ENCODE measurements at places on chromosomes 3 and 15.
A peak's percentile ranks its signal among the peaks of the same experiment; 100 is the strongest.

DNA sequence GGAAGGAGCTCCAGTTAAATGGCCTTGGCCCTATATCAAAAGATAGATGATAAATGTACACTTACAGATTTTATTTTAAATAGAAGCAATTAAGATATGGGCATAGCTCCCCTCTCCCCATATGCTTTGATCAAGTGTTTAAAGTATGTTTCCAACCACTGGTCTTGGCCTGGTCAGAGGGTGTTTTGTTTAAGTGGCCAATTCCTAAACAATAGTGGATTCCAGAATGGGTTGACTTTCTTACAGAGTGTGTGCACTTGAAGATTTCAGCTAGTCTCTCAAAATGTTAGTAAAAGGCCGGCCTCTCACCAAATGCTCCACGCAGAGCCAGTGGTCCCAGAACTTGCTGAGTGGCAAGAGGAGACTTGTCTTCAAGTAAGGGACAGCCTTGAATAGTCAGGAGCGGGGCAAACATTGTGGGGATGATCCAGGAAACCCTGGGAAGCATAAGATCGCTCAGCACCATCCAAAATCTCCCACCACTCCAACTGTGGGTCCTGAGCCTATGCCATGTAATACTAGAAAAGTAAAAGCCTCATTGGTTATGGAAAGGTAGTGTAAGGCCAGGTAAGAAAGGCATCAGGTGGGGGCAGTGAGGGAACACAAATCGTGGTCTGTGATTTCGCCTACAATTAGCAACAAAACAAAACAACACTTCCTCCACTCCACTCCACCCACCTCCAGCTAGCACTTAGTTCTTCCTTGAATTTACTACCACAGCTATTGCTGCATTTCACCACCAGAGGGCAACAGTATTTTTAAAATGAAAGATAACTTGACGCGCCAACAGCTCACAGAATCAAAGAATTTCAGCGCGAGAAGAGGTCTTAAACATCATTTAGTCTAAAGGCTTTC, 4.8 kb downstream of the RARRES1 start:
- DNase-seq, result peak; percentile 14

GRCh38 chr15:70955151-70955550, 62.5 kb downstream of the LRRC49 start:
- no peak for DNase-seq

DNA sequence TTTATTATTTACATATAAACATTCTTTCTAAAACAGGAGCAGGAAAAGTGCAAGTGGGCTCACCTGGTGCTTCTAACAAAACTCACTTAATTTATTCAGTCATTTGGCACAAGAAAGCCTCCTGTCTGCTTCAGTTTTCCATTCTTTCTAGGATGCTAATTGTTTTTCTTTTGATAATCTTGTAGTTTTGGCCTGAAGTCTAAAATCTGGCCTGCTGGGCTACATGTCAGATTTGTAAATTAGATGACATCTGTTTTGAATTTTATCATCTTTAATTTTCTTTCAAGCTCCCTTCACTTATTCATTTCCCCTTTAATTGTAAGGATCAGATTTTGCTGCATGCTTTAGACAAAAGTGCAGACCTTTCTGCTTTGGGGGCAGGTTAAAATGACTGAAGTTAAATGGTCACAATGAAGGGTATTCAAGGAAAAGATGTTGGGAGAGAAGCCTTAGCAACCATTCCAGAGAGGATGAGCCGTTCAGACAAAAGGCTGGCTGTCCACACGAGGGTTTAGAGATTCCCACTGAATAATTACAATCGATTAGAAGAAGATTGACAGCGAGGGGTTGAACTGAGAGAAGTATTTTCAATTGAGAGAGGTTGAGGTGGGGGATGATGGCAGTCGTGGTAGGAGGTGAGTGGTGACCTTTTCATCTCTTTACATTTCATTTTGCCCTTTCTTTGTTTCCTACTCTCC, 59.9 kb upstream of the PTX3 start:
- no peak for DNase-seq

DNA sequence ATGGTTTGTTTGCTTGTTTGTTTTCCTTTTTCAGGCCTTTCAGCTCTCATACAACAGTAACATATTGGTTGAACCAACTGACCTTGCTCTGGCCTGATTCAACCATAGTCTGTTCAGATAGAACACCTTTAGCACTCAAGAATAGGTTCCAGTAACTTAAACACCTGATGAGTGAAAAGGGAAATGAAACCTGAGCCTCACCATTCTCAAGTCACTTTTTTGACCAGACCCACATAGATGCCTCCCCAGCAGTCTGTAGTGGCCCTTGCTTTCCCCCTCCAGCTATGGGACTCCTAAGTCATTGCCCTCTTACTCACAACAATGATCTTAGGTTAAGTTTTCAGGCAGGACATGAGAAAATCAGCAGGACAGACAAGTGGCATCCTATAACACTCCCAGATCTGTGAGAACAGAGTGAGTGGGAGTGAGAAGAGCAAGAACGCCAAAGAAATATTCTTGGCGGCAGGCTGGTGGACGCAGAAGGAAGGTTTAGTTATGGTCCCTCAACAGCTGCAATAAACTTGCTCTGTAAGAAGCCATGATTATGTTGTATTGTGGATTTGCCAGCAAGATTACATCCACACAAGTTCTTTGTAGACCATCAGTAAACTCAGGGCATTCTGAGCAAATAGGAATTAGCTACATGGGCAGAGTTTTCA, 367.5 kb downstream of the MECOM start:
- no peak for DNase-seq

DNA sequence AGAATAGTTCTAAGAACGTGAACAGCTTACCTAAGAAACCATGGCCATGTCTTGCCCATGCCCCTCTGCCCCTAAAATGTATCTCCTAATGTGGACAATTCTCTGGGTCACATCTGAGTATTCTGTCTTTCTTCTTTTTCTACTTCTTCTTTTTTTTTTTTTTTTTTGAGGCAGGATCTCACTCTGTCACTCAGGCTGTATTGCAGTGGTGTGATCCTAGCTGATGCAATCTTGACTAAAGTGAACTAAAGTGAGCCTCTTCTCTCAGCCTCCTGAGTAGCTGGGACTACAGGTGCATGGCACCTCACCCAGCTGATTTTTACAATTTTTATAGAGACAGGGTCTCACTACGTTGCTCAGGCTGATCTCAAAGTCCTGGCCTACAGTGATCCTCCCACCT, 204.8 kb upstream of the ZPLD1 start:
- no peak for DNase-seq

DNA sequence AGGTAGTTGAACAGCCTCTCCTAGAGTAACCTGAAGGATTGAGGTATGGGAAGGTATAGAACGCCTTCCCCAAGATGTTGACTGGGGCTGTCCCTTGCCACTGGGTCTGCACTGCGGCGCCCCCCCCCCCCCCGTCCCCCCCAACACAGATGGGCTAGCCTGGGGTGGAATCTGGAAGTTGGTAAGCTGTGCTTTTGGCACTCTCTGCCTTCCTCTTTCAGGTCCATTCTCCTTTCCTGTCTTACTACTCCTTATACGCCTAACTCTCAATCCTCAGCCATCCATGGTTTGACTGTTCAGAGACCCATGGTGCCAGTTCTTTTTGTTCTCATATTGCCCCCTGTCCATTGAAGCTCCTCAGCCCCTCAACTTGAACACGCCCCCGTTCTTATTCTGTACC, 42.8 kb downstream of the MAP2K1 start:
- DNase-seq, result no peak

GRCh38 chr3:87491843-87492242, 215.5 kb upstream of the POU1F1 start:
- DNase-seq, result no peak

DNA sequence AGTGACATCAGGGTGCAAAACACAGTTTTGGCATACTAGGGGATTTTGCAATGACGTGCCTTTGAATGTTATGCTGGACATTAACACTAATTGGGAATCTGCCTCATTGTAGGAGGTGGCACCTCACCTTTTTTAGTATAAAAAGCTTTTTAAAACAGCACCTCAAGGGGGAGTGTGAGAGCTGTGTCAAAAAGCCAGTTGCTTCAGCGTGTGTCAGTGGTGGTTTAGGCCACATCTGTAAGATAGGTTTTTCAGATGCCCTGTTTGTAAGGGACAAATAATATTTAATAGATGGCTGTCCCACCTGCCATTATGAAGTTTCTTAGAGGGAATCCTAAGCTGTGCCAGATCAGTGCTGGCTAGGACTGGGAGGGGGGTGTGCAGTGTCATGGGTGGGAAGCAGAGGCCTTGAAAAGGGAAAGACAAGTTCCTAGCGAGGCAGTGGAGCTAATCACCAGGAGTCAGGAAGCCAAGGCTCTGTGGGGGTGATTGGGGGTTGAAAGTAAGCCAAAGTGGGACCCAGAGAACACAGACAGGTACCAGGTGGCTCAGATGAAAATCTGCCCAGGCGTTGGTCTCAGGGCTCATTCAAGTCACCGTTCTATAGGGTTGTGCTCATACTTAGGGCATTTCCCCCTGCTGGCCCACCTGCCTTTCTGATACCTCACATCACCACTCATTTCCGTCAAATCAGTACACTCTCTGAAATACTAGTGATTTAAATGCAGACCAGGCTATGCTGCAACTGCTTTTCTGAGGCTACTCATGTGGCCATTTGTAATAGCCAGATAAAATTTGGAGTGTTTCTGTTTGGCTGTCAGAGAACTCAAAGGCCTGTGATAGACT, 120.5 kb downstream of the BBX start:
- no peak for DNase-seq

DNA sequence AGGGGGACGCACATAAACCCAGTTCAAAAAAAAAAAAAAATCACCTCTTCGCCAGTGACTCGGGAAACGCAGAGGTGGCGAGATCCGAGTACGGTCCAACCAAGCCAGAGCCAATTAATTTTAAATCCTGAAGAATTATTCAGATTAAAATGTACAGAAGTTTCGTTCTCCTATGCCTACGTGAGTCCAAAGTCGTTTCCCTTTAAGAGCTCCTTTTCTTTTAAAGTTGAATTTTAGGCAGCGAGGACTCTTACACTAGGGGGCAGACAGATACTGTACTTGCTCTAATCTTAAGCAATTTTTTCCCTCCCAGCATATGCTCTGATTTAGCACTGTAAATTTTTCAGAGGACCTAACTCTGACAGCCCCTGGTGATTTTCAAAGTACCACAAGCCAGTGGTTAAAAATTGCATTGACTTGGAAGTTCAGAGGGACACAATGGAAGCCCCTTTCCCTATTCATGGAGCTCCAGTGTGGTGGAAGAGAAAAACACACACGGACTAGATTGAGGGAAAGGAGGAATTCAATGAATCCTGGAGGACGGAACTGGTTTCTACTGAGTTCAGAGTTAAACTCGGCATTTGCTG, 3.3 kb upstream of the NR2F2 start:
- peak; percentile 57 for DNase-seq

GRCh38 chr15:37045859-37046740, 54.2 kb downstream of the MEIS2 start:
- DNase-seq, result peak; percentile 16

DNA sequence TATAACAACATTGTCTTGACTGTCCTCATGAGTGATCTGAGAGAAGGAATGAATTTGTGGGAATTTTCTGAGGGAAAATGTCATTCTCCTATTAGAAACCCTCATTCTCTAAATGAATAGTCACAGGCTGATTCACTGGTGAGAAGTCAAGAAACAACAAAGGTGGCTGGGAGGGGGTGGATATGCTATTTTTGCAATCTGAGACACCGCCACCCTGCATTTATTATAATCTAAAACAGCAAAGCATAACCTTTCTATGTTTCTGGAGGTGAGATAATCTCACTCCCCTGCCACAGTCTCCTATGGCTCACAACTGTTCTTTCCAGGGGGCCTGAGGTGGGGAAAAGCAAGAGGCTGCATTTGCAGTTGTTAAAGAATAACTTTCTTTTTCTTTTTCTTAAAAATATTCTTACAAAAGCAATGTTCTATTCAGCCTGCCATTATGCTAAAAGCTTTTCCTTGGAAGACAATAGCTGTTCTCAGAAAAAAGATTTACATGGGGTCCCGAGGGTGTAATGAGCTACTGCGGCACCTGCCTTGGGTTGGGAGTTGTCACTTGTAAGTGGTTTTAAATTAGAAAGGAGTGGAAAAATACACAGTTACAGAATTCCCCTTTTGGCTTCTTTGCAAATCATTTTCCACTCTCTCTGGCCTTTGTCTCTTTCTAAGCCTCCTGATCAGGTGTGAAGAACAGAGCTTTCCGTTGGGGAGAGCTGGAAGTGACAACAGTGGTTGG, 220.9 kb downstream of the AGBL1 start:
- DNase-seq, result no peak

DNA sequence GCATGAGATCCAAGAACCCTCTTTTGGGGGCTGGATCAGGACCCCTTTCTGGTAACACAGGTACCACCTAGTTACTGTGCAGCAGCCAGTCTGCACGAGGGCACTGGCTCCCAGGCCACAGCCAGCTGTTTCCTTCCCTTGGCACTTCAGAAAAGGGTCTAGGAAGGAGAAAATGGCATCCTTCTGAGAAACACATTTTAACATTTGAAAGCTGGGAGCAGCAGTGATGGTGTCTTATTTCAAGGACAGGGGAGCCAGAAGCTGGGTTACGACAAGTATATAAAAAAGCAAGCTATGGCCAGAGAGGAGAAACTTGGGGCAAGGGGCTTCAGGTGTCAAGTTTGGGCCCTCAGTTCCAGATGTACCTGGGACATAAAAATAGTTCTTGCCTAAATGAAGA, 282.8 kb downstream of the CTNNB1 start:
- DNase-seq, result no peak

GRCh38 chr15:32679298-32679690, 37.8 kb downstream of the SCG5 start:
- DNase-seq, result no peak

GRCh38 chr3:90010341-90010740, 902.9 kb downstream of the EPHA3 start:
- DNase-seq, result no peak

GRCh38 chr3:42589382-42590109, 1.1 kb upstream of the SS18L2 start:
- no peak for DNase-seq

DNA sequence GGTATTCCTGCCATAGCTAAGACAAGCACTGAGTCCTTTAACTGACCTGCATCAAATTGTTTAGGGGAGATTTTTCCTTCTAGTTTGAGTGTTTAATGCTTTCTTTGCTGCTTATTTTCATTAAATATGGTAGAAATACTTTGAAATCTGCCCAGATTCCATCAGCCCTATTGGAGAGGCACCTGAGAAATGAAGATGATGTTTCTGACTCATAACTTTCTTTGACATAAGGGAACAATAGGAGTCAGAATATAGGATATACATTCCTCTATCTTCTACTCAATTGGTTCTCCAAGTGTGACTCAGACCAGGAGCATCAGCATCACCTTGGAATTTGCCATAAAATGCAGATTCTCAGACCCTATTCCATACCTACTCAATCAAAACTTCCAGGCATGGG, 27.4 kb downstream of the BTD start:
- DNase-seq, result no peak

Measured in NCI-H748 treated with DMSO at 0.1 percent for 48 hours (cell line).